ENCODE measurements at places on chromosomes 1 and 21. TPM values are rescaled to one million over a fixed set of nuclear protein-coding genes. Genes with fewer than 3 reads are reported as not detected.

Gene BGLAP
- 0.32 TPM for total RNA-seq

Gene MSH4
- total RNA-seq: 0.02 TPM

Gene LEMD1
- not detected for total RNA-seq

Gene TTC34
- total RNA-seq: 0.02 TPM

Gene ADORA1
- 0.56 TPM for total RNA-seq

Gene GBP5
- total RNA-seq: not detected

Gene MAP10
- 0.68 TPM for total RNA-seq

Gene SERPINC1
- total RNA-seq: 0.07 TPM

Gene EVA1B
- 10.7 TPM for total RNA-seq

Gene KCNH1
- 1.9 TPM for total RNA-seq

Gene ITLN2
- total RNA-seq: 0.70 TPM

Gene SLAMF6
- not detected for total RNA-seq

Gene PTPN7
- total RNA-seq: 0.05 TPM

Gene HTR6
- total RNA-seq: 0.13 TPM

Gene TSTD1
- total RNA-seq: 0.48 TPM

Gene SMG7
- total RNA-seq: 37.7 TPM

Gene SLC16A4
- 39.9 TPM for total RNA-seq

Gene SLC2A5
- 0.77 TPM for total RNA-seq

Gene OR10R2
- not detected for total RNA-seq

Gene MEX3A
- total RNA-seq: 1.7 TPM

Gene SLC41A1
- total RNA-seq: 19.6 TPM

Gene RIPK4
- total RNA-seq: 18.9 TPM

Gene FHAD1
- 0.39 TPM for total RNA-seq

Gene ATP1A2
- total RNA-seq: 0.17 TPM

Gene PLXNA2
- total RNA-seq: 3.8 TPM

Gene CRB1
- not detected for total RNA-seq

Gene CAPN2
- total RNA-seq: 481 TPM

Gene PRKCZ
- 8.0 TPM for total RNA-seq

Gene GUK1
- 156 TPM for total RNA-seq

Gene MNDA
- total RNA-seq: not detected

Gene F13B
- 0.08 TPM for total RNA-seq

Gene PADI2
- 0.84 TPM for total RNA-seq

Gene PTGS2
- 3.5 TPM for total RNA-seq

Gene USP1
- 20.3 TPM for total RNA-seq

Gene TSHB
- not detected for total RNA-seq

Gene CD5L
- total RNA-seq: not detected

Gene SLFNL1
- 0.02 TPM for total RNA-seq

Gene AUNIP
- 8.3 TPM for total RNA-seq

Gene SAMD13
- 0.52 TPM for total RNA-seq

Gene FAM167B
- 0.45 TPM for total RNA-seq

Gene LENEP
- total RNA-seq: not detected

Gene LCE1D
- not detected for total RNA-seq

Gene LYSMD1
- 5.9 TPM for total RNA-seq

Gene CELA2A
- total RNA-seq: not detected

Gene MRAP
- not detected for total RNA-seq

Gene KCNK2
- total RNA-seq: 0.08 TPM

Gene CRP
- not detected for total RNA-seq

Gene RASSF5
- 0.97 TPM for total RNA-seq

Gene SPRR4
- total RNA-seq: not detected

Gene COL11A1
- 2.4 TPM for total RNA-seq

Gene SUSD4
- 0.62 TPM for total RNA-seq

Gene MYBPH
- not detected for total RNA-seq

Gene TRIM17
- total RNA-seq: not detected

Gene C8A
- total RNA-seq: not detected

Gene ID3
- 417 TPM for total RNA-seq

Gene LCE1B
- not detected for total RNA-seq

Gene GJB5
- total RNA-seq: 0.15 TPM

Measured in A549 treated with AZD2906 at 1 μM for 4 hours (cell line).